ENCODE measurements at places on chromosomes 4 and X.
A peak's percentile ranks its signal among the peaks of the same experiment; 100 is the strongest.

DNA sequence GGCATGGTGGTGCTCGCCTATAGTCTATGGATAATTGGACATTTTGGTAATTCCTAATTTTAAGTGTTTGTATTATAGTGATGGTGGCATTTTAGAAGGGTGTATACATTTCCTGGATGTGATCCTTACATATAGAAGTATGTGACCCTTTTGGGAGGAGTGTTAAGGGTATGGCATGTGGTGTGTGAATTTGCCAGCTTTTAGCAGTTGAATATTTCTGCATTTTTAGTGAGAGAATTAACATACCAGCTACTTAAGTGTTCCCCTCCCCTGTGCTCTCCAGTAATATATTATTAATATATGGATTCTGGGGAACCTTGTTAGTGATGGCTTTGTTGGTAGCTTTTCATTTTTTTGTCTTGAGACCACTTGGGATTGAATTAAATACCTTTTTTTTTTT lies 55.3 kb downstream of the STAG2 start:
- DNase-seq = no peak

DNA sequence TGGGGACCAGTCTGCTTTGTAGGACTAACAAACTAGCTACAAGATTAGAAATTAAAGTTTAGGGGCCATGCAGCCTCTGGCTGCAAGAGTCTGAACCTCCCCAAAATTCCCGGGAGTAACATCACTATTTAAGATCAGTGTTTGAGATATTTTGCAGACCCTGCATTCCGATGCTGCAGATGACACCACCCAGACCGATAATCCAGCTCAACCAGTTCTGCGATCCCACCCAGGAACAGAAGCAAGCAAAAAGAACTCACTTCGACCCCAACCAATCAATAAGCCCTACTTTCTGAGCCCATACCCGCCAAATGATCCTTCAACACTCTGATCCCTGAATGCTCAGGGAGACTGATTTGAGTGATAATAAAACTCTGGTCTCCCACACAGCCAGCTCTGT lies 877.8 kb downstream of the FAT4 start:
- DNase-seq = no peak

- DNase-seq = no peak
Observed at GRCh38 chr4:76562161-76562560, 127.1 kb downstream of the SHROOM3 start.

DNA sequence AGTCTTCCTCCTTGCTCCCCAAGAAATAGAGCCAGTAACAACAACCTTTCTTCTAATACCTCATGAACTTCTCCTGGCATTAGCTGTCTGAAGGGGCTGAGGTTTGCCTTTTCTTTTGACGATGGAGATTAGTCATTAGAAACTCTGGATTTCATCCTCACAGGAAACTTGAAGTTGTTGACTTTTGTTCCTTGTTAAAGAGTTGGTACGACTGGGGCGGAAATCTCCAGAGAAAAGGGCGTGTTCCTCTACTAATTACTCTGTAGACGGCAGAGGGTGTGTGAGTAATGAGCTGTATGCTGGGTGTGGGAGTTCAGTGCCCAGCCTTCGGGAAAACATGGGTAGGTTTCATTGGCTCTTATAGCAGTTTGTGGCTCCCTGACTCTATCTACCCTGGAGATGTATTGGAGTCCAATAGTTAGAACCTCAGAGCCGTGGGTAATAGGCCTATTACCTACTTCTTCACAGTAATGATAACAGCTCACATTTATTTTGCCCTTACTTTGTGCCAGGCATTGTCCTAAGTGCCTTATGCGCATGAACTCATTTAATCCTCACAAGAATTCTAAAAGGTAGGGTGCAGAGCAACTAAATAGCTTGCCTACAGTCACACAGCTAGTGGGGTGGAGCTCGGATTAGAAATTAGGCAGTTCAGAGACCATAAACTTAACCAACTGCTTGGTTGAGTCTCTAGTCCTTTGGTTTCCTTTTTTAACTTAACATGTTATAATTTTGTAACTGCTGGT lies 23.4 kb downstream of the TMEM164 start:
- no peak for DNase-seq

- no peak for DNase-seq
Observed at GRCh38 chr4:107818301-107818910, 6.3 kb upstream of the SGMS2 start.

GRCh38 chr4:4675641-4676040 lies 133.8 kb upstream of the STX18 start:
- no peak for DNase-seq

GRCh38 chr4:118783887-118784286 lies 52.0 kb downstream of the SEC24D start:
- no peak for DNase-seq

- no peak for DNase-seq
Observed at GRCh38 chrX:153866302-153867019, 19.5 kb downstream of the L1CAM start.

GRCh38 chrX:68115371-68115770 lies 317.9 kb downstream of the OPHN1 start:
- no peak for DNase-seq

DNA sequence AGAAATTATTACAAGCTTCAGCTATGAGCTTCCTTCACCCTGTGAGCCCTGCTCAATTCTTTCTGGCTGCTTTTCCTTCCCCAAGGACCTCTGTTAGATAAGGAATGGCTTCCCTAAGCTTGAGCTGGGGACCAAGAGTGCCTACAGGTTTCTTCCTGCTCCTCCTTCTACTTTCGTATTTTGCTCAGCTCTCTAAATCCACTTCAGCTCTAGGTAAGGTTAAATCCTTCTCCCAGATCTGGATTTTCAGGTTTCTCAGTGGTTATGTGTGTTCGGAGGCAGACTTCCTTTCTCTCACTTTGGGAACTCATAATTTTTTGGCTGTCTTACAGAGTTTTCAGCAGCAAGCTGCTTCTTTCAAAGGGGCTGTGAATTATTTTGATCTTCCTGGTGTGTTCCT lies 21.9 kb upstream of the ZDHHC15 start:
- DNase-seq = no peak

- DNase-seq = peak; percentile 38
Observed at GRCh38 chr4:151667048-151667447, 93.8 kb downstream of the GATB start.

DNA sequence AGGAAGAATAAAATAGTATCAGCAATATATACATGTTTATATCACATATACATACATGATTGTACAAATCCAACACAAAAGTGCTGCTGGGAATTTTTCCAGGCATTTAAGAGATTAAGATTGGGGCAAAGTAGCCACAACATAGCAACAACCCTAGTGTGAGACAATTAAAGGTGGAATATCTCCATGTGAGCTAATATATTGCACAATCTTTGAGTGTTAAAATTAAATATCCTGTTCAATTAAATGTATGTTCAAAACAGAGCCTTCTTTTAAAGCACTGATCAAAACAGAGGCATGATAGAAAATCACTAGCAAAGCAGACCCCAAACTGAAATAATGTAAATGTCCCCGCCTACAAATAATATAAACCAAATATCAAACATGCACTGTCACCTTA lies 97.6 kb downstream of the GABRB1 start:
- DNase-seq = no peak

DNA sequence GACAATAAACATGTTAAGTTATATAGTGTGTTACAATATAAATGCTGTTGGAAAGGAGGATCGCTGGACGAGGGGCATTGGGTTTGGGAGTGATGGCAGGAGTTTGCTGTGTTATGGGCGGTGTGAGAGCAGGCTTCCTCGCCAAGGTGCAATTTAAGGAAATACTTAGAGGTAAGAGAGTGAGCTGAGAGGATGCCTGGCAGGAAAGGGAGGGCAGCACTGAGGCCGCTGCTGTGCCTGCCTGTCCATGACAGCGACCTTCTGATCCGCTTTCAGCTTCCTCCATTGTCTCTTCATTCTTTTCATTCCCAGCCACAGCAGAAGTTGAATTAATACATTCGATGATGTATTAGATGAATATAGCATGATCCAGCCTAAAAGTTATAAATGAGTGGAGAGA lies 41.2 kb upstream of the TBC1D14 start:
- no peak for DNase-seq

- DNase-seq = no peak
Observed at GRCh38 chrX:23826216-23826615, 43.2 kb downstream of the SAT1 start.

DNA sequence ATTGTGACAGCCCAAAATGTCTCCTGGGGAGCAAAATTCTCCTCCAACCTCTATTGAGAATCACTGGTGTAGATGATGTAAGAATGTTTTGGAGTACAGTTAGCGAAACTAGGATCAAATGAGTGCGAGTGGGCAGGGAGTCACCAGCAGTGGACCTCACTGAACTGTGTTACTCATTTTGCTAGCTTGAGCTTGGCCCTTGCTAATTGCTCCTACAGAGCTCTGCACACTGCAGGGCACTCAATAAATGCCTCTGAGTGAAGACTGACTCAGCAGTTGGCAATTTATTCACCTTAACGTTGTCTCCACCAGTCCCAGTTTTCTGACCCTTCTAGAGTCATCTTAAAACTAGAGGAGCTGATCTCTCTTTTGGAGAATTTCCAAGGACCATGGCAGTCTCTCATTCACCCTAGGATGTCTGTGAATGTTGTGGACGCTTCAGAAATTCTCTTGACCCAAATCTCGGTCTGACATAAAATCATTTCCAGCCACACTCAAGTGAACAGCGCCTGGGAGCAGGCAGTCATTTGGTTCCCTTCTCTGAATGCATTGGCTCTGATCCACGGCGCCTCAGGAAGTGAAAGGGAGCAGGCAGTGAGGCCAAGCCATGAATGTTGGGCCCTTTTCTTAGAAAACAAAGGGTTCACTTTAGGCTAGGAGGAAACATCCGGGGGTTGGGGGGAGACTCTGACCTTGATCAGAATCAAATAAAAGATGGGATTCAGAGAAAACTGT lies 148.1 kb downstream of the NWD2 start:
- DNase-seq = no peak

DNA sequence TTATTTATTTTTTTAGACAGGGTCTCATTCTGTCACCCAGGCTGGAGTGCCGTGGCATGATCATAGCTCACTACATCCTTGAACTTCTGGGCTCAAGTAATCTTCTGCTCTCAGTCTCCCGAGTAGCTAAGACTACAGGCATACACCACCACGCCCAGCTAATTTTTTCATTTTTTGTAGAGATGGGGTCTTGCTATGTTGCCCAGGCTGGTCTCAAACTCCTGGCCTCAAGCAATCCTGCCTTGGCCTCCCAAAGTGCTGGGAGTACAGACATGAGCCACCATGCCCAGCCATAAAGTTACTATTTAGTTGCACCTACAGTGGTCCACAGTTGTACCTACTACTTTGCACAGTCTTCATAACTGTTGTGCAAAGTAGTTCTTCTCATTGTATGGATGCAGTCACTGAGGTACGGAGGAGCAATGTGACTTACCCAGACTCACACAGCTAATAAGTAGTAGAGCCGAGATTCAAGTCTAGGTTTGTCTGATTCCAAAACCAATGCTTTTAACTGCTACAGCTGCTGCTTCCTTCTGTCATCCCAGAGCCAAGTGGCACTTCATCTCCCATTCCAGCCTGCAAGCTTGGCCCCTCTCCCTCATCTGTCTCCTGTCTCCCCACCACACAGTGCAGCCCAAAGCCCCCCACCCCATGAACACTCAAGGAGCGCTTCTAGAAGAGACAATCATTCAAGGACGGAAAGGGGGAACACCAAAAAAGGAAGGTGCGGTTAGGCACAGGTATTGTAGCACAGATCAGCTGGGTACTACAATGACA lies 24.0 kb upstream of the IQSEC2 start:
- DNase-seq = no peak

DNA sequence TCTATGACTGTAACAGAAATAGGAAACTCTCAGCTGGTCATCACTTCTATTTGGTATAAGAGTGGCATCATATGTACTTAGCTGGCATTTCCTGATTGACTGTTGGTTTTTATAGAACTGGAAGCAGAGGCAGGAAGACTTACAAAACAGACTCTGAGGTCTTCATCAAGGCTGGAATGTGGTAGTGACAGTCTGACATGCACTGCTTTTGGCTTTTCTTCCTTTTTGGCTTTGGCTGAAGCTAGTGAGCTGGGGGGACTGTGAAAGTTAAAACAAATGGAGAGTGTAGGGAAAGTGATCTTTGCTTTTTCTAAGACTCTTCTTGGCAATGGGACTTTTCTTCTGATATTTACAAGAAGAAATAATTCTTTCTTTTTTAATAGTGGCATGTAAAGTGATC lies 121.1 kb upstream of the SLC4A4 start:
- no peak for DNase-seq

DNA sequence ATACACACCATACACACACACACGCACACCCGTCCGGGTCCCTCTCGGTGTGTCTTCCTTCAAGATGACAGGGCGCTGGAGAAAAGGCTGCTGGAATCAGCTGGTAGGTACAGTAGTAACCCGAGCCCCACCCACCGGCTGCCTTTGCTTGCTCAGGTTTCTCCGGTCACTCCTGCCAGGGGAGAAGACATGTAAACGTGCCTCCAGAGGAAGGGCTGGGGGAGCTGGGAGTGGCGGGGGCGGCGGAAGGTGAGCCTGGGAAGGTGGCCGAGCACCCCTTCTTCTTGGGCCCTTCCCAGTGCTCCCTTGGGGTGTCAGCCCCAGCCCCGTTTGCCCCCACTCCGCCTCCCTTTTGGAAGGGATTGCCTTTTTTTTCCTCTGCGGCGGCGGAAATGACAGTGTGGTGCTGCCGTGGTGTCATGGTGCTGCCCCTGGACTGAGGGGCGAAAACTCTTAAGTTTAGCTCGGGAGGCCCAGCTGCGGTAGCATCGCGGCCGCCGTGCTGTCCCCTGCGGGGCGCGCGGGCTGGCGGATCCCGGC lies at the start of gene MID2:
Gene MID2, plus strand, starts transcription at position 169 of the 540 bp plus-strand sequence. CDS start 561 bp downstream, outside the sequence.
- peak; percentile 63 for DNase-seq

GRCh38 chr4:156889616-156890594 lies 81.7 kb downstream of the PDGFC start:
- no peak for DNase-seq

- DNase-seq = no peak
Observed at GRCh38 chr4:185903205-185903604, 91.2 kb upstream of the SORBS2 start.

DNA sequence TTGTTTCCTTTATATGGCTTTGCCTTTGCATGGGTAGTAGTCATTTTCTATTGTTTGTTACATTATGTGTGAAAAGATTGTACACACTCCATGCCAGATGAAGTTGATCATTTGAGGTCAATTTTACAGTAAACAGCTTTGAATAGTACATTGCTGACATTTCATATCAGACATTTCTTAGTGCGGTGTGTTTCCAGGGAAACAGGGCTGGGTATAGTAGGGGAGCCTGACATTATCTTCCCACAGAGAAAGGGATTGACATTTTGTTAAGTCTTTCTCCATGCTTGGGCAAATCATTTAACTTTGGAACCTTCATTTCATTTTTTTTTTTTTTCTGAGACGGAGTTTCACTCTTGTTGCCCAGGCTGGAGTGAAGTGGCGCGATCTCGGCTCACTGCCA lies 5.0 kb downstream of the FUNDC2 start:
- DNase-seq = no peak

- DNase-seq = no peak
Observed at GRCh38 chr4:55398461-55398860, 2.7 kb downstream of the TMEM165 start.

GRCh38 chr4:40745285-40745984 lies 4.3 kb upstream of the NSUN7 start:
- DNase-seq = no peak

DNA sequence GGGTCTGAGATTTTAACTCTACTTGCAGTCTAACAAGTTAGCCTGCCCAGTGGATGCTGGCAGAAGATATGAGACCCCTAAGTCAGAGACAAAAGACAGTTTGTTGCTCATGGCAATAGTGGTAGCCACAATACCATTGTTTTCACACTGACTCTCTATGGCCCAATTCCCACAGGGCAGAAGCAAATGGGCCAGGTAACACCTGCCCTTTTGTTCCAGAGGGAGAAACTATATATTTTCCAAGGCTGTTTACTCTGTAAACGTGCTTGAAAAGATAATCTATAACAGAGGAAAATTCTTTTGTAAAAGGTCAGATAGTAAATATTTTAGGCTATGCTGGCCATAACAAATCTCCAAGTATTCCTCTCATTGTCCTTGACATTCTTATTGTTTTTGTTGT lies 57.2 kb upstream of the NPNT start:
- no peak for DNase-seq
